ENCODE measurements at places on chromosomes 2 and 18.
A peak's percentile ranks its signal among the peaks of the same experiment; 100 is the strongest.

DNA sequence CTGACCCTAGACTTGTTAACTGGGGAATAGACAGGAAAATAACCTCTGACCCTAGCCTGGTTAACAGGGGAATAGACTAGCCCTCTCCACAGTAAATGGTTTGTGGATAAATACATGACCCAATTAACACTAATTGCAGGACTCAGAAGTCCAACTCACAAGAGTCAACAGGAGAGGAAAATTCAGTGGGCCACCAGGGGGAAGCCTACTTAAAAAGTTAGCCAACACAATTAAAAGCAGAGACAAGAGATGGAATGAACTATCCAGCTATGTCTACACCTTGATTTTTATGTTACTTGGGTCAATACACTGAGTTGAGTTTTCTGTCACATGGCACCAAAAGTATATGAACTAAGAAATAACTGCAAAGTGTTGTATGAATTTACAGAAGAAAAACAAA lies 158.8 kb upstream of the SLC39A10 start:
- DNase-seq = no peak

DNA sequence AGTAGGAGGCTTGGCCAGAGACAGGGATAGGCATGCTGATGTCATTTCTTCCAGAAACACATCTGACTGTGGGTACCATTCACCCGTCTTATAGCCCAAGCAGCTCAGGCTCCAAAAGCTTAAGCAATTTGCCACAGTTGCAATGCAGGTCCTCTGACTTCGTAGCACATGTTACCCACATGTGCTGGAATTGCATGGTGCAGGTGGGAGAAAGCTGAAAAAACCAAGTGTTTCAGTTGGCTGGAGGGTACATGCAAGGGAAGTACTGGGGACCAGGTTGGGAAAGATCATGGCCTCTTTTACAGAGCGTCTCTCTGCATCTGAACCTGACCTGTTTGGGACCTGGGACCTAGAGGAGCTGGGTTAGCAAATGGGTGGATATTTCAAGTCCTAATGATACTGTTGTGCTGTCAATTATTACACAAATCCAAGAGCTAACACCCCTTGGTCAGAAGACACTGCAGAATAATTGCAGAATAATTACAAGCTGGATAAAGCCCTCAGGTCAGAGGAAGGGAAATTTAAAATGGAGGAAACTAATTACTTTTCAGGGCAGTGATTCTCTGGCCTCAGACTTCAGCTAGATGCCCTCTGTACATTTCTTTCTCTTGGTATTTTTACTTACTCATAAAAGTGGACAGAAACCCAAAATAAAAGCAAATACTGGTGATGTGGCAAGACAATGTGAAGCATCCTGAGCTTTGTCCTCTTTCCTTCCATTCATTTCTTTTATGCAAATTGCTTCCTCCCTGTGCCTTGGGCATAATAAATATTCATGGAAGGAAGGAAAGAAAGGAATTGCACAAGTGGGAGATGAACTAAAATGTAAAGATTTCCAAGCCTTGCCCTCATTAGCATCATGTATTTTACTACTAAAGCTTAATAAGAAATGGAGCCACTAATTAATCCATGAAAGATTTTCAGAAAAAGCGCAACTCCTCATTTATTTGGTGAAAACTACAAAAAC lies 45.6 kb upstream of the TTC39C start:
- no peak for DNase-seq

DNA sequence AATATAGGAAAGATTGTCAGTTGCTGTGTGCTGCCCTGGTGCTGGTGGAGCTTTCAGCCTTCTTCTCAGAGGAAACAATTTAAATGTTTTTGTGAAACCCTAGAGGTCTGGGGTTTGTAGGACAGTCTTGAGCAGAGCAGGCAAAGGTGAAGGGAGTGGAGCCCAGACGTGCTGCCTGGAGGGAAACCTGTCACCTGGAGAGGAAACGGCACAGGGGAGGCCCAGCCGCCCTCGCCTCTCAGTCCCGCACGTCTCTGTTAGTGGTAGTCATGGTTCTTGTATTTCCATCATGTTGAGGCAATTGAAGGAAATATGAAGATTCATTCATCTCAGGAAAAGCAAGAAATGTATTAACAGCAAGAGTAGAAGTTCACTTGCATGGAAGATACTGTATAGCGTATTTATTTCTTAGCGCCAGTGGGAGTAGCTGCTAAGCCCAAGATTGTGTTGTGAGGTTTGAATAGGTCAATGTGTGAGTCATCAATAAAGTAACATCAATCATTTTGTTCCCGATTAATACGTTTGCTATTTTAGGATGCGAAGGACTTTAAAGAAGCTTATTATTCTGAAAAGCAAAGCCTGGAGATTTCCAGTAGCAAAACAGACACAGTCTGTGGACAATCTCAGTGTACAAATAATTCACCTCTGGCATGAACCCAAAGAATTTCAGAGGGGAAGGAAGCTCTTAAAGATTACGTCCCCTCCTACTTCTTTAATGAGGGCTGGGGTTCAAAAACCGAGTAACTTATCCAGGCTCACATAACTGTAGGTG lies 70.4 kb downstream of the LRRFIP1 start:
- DNase-seq = no peak

- DNase-seq = no peak
Measured at GRCh38 chr2:160194946-160195345, 5.1 kb downstream of the ITGB6 start.

DNA sequence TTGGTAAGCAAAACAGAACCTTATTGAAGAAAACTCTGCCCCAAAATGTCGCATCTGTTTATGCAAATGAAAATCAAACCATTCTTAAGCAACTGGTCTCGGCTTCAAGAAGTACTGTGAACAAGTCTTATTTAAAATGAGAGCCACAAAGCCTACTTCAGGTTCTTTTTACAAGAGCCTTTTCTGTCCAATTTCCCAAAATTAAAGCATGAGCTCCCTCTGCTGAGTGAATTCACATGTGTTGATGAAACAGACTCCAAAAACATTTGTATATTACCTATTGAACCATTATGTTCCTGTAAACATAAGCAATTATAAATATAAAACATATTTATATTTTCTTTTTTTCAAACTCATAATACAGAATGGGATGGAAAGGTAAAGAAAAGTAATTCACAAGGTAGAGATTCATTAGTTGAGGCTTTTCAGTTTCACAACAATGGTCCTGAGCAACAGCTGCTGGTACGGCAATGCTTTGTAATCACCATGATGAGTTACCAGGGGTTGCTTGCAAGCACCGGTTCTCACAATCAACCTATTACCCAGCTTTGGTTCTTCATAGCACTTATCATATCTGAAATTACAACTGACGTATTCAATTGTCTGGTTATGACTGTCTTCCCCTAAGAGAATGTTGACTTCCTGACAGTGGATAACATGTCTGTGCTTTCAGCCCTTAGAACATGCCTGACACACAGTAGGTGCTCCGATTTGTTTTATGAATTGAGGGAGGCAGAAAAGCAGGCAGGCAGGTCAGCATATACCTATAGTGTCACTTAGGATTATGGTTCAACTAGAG lies 108.4 kb upstream of the BZW1 start:
- peak; percentile 75 for DNase-seq

DNA sequence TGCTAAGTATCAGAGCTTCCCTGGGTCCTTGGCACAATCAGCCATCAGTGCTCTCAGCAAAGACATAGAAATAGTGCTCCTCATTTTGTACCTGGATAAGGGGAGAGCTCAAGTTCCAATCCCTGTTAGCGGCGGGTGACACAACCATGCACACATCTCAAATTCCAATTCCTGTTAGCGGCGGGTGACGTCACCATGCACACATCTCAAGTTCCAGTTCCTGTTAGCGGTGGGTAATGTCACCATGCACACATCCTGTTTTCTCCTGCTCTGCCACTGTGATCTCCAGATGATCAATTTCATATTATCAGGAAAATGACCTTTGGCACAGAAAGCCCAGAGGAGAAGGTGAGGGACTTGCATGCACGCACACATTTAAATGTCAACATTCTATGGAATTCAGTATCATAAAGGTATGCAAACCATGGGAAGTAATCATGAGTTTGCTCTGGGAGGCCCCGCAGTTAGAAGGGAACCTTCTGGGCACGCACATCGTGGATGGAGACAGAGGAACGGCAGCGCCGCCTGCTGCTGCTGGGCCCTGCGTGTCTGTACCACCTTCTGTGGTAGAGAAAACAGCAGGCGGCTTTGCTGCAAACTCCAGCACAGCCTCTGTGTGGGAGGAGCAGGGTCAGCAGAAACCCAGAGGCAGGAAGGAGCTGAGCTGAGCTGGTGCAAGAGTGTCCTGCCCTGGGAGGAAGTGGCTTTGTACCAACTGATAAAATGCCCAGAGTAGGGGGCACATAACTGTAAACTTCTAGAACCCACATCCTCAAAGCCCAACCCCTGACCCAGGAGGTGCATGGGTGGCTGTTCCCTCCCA lies 77.8 kb downstream of the MBP start:
- DNase-seq = peak; percentile 91

DNA sequence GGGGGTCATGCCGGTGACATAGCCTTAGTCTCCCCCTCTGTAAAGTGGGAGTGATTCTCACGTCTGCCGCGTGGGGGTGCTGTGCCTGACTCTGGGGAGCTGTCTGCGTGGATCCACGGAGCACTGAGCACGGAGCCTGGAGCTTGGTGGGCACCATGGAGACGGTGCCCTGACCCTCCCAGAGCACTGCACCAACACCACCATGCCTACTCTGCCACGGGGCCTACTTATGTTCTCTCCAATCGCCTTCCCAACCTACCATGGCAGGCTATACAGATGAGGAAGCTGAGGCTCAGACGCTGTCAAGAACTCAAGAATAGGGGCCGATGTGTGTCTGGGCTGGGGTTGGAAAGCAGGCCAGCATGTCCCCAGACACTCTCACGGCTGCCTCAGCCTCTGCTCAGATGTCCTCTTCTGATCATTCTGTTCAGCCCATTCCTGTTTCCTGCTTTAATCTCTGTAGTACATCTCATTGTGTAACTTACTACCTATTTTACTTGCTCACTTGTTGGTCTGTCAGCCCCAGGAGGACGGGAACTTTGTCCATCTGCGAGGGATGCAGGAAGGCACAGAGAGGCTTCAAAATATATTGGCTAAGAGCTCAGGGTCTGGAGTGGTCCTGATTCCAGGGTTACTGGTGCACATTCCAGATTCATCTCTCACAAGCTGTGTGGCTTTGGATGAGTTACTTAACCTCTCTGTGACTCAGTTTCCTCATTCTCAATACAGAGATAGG lies 168.1 kb upstream of the HS6ST1 start:
- DNase-seq = no peak

DNA sequence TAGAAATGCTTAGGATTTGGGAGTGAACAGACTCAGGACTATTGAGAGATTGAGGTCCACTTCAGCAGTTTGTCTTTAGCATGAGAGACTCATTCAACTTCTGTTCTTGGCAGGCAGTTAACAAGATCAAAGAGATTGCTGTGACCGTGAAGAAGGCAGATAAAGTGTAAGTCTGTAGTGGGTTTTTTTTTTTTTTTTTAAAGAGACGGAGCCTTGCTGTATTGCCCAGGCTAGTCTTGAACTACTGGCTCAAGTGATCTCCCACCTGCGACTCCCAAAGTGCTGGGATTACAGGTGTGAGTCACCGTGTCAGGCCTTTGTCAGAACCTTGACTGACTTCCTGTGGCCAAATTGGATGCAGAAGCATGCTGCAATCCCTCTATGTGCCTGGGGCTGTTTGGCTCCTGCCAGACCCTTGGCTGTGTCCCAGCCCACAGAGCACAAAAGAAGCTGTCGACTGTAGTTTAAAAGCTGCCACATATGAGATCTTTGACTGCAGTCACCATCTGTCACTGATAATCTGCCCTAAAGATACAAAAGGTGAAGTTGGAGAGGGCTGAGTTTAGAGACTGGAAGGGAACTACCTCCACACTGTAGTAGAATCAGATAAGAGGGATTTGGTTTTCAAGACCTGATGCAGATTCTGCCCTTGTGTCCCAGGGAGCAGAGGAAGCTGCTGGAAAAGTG lies 9.9 kb downstream of the CCT7 start:
- no peak for DNase-seq

- no peak for DNase-seq
Measured at GRCh38 chr2:170586571-170587095, 128.5 kb upstream of the SP5 start.

DNA sequence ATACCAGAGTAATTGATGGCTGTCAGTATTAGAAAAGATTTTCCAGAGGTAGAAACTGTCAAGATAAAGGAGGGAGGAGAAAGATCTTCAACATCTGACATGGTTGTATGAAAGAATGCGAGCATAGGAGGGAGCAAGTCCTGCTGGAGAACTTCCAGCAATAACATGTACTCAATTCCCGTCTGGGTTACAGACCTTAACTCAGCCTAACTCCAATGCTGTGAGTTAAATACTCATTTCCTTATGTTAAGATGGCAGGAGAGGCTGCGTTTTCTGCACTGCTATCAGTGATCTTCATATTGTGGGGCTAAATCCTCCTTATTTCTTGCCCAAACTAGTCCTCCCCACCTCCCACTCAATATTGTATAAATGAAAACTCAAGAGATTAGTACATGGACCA lies 6.7 kb upstream of the CERS6 start:
- DNase-seq = peak; percentile 61

- DNase-seq = peak; percentile 77
Measured at GRCh38 chr2:66717218-66717905, 282.4 kb downstream of the MEIS1 start.

DNA sequence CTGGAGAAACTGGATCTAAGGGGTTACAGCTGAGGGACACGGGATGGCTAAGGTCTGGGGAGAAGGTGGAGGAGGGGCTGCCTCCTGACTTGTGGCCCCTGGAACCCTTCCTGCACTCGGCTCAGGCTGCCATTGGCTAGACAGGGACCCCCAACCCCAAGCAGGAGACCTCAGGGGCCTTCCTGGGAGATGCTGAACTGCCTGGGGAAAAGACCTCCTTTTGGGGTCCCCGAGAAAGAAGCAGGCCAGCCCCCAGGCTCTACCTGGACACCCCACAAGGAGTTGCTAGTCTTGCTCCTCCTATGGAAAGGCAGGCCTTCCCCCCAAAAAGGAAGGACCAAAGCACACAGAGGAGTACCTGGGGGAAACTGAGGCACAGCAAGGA lies 10.1 kb upstream of the BOK start:
- DNase-seq = no peak

GRCh38 chr2:218880102-218880858 lies at the start of gene WNT10A:
WNT10A (plus strand) TSS chr2:218880852; CDS start chr2:218880996, 144 bp downstream.
- no peak for DNase-seq

DNA sequence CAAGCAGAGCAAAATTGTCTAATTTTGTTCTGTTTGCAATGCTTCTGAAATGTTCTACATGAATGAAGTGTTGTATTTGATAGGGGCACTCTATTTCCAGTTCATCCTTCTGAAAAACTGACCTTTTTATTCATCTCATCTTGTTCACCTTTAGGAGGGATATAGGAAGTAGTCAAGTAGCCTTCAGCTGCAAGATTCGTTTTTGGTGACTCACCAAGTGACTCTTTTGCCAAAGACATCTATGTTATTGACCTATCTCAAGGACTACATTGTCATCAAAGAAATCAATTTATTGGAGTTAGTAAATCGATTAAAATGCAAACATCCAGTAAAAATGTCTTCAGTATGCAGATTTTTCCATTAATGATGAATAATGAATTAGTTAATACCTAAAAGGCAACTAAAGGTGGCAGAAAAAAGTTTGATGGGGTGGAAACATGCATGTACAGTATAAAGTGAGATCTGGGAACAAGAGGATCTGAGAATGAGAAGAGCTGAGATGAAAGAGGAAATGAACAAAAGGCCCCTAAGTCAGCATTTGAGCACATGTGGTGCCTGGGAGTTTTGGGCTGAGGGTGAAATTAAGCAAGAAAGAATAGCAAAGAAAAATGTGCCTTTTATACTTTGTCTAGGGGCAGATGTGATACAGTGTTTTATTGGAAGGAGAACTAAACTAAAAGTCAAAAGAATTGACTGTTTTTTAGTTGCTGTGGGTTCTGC lies 255.1 kb upstream of the LINC00305 start:
- no peak for DNase-seq
